ENCODE measurements at places on chromosomes 2 and 18.

GRCh38 chr2:120935339-120936313, 200.0 kb downstream of the GLI2 start:
- DNase-seq, result no peak

DNA sequence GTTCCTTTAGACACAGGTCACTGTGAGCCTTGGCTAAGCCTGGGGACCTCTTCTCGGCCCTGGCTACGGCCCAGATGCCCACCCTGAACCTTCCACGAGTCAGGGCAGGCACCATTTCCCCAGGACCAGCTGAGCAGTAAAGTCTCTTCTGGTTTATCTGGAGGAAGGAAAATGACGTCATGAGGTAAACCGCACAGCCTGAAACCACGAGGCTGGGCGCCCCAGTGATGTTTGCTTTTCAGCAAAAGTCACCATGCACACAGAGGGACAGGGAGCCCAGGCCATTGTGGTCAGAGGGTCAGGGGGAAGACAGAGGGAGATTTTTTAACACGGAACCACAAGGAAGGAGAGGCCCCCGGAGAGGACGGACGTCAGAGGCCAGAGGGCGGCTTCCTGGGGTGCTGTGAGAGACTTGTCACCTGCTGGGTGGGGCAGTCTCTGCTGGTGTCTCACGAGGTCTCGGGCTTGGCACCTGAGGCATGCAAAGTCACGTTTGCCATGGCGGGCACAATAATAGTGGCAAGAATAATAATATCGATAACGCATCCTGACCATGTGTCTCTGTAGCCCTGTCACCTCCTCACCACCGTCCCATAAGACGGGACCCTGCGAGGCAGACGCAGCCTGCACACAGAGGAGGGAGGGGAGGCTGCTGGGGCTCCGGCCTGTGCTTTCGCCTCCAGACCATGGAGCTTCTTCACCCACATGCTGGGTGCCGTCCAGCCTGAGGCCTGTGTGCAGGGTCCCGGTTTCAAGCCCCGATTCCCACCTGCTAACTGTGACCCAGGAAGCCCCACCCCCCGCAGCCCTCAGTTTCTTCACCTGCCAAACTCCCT, 33.2 kb upstream of the FOSL2 start:
- DNase-seq, result no peak

- no peak for DNase-seq
Observed at GRCh38 chr2:183063083-183063482, 15.5 kb upstream of the DUSP19 start.

DNA sequence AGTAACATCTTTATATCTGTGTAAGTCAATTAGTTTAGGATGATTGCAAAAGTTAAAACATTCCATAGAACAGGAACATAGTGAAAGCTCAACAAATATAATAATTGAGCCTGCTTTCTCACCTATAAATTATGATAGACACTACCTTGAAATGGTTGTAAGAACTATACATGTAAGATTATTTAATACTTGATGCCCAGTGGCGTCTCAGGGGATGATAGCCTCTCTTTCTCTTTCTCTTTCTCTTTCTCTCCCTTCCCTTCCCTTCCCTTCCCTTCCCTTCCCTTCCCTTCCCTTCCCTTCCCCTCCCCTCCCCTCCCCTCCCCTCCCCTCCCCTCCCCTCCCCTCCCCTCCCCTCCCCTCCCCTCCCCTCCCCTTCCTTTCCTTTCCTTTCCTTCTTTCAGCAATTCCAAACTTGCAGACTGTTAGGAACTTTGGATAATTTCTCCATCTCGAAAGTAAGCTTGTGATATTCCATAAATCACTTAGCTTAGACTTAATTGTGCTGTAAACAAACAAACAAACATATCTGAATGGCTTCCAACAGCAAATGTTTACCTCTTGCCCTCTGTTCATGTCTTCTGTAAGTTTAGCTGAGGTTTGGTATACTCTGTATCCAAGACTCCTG, 1102.7 kb downstream of the TSN start:
- DNase-seq, result no peak

GRCh38 chr2:241413929-241414580, 58.0 kb downstream of the FARP2 start:
- DNase-seq, result no peak

DNA sequence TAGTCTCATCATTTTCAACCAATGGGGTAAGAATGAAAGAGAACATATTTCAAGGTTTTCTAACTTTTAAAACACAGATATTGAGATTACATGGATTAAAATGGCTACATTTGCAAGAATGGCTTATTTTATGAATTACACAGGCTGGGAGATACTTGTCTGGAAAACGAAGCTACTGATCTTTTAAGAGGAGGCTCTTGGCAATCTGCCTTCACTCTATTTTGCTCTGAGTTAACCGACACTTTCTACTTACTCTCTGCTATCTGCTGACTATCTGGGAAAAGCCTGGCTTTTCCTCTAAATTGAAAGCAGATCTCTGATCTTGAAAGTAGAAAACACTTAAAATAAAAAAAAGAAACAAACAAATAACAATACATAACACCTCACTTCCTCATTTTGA, 325.4 kb upstream of the LINC00305 start:
- no peak for DNase-seq

- DNase-seq, result no peak
Observed at GRCh38 chr2:174553811-174554493, 43.7 kb downstream of the WIPF1 start.

GRCh38 chr18:67540559-67540958, 24.0 kb upstream of the DSEL start:
- no peak for DNase-seq

- no peak for DNase-seq
Observed at GRCh38 chr2:156896294-156896693, 361.2 kb upstream of the GALNT5 start.

GRCh38 chr2:128134573-128134972, 43.6 kb downstream of the UGGT1 start:
- no peak for DNase-seq

All from NCI-H345 (cell line).